Activated naive CD4-positive, alpha-beta T cell treated with anti-CD3 and anti-CD28 coated beads, Interleukin-2, amount 10 ng/mL, durations not matched to agents 7 days and 5 days (primary cell): ENCODE measurements at places on chromosomes 3 and 15.

GRCh38 chr3:46711760-46712159 lies 5.9 kb downstream of the PRSS50 start:
- DNase-seq = no peak

DNA sequence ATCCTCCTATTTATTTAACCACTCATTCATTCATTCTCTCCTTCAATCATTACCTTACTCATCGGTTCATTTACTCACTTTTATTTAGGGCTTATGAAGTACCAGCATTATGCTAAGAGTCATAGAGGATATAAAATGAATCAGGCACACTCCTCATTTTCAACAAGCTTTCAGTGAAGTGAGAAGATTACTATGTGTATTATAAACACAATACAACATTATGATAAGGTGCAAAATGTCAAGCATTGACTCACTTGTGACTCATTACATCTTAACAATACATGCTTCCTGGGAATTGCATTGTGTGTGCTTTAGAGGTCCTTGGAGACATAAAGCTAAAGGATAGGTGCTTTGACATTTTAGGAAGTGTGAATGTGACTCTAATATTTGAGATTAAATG lies 60.4 kb downstream of the PLAAT1 start:
- no peak for DNase-seq

DNA sequence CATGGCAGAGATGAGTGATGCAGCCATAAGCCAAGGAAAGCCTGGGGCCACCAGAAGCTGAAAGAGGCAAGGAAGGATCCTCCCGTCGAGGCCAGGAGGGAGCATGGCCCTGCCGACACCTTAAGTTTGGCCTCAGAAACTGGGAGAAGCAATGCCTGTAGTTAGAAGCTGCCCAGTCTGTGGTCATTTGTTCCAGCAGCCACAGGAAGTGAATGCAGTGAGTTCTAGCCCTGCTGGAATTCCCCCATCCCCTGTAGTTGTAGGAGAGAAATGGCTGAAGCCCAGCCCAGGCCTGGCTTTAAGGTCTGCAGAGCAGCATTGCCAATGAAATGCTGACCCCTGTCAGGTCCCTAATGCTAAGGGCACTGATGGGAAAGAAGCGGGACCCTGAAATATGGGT lies 12.2 kb upstream of the CHSY1 start:
- no peak for DNase-seq

- DNase-seq = no peak
These were observed 28.2 kb upstream of the DNAJC19 start for GRCh38 chr3:181017690-181018089.

GRCh38 chr3:142962520-142963233 lies 797 bp downstream of the PAQR9 start:
- DNase-seq = no peak
